Fibroblast of villous mesenchyme (primary cell): ENCODE measurements at places on chromosomes 16 and 17. TPM values are rescaled to one million over a fixed set of nuclear protein-coding genes. Genes with fewer than 3 reads are reported as not detected.
A peak's percentile ranks its signal among the peaks of the same experiment; 100 is the strongest.

ITGAX gene
- total RNA-seq = not detected in 2 replicates

CES3 gene
- 0.32 TPM in 1 of 2 replicates, not detected in the other for total RNA-seq

DNA sequence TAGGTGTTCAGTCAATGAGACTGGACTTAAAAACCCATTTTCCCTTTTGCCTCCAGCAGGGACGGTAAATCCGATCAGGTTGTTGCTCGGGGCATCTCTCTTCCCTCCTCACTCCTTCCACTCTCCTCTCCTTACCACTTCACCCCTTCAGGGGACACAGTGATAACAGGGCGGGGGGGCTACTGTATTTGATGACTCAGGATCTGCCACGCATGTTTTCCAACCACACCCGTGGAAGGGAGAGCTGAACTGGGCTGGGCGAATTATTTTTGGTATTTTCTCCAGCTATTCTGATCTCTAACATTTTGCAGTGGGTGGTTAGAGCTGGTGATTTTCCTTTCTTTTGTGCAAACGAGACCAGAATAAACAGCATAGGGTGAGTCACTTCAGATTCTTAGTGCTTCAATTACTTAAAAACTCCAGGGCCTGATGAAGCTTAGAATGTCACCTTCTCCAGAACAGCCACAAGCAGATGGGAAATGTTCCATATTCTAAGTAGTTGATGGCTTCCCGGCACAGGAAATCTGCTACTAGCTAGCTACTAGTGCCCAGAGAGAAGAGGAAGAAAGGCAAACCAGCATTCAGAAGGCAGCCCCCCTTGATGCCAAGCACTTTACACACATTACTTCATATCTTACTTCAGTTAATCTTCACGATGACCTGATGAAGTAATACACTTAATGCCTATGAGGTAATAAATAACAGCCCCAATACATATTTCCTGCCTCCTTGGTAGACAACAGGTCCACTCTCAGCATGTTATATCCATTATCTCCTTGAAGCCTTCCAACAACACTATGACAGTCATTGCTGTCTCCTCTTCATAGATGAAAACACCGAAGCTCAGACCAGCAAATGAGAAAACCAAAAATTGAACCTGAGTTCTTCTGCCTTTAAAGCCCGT, 74.1 kb downstream of the ASIC2 start:
- peak; percentile 3 for DNase-seq

DNA sequence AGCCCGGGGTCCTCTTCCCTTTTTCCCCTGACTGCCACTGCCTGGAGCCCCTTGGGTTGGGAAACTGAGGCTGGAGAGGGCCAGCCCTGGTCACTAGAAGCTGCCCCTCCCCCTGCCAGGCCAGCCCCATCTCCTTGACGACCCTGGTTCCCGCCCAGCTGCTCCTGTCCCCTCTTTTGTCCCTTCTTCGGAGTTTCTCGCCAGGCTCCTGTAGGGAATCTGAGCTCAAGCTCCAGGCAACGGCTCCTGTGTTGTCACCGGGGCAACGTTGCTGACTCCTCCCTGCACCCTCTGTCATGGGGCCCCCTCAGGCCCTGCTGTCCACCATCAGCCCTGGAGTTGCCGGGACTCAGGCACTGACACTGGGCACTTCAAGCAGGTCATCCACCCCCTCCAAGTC, 5.7 kb downstream of the LLGL1 start:
- no peak for DNase-seq

SENP3 gene
- 69.9 and 75.1 TPM in 2 replicates for total RNA-seq

- DNase-seq = no peak
Observed at GRCh38 chr17:73423806-73424205, 112.0 kb upstream of the CDC42EP4 start.

GRCh38 chr17:55245986-55246385, 18.8 kb upstream of the HLF start:
- no peak for DNase-seq

DNA sequence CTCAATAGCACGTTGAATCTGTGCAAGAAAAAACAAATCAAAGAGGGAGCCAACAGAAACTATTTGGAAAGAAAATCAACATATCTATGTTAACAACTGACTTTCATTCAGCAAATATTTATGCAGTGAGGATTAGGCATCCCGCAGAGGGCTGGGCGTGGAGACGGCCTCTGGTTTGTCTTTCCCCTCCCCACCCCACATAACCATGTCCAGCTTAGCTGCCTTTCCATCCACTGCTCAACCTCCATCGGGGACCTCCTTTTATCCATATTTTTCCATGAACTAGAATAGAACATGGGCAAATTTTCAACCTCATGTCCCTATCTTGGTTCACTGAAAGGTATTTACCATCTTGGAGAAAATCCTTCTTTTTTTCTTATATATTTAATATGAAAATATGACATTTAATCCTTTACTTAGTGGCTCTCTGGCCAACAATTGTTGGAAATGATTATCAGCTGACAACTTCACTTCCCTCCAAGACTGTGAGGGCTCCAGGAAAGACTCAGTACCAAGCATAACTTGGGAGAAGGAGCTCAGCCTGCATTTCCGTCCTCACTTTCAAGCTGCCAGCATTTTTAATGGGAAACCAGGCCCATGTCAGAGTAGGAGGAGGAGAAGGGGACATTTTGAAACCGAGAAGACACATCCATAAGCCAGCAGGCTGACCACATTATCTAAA, 462.6 kb upstream of the MAF start:
- peak; percentile 16 for DNase-seq

GRCh38 chr17:64767269-64767997, 105.3 kb upstream of the SMURF2 start:
- DNase-seq = no peak

OR3A2 gene
- total RNA-seq = 0.43 and 0.64 TPM in 2 replicates
